KG1 (cell line): ENCODE measurements at places on chromosomes 1 and 21.
A peak's percentile ranks its signal among the peaks of the same experiment; 100 is the strongest.

DNA sequence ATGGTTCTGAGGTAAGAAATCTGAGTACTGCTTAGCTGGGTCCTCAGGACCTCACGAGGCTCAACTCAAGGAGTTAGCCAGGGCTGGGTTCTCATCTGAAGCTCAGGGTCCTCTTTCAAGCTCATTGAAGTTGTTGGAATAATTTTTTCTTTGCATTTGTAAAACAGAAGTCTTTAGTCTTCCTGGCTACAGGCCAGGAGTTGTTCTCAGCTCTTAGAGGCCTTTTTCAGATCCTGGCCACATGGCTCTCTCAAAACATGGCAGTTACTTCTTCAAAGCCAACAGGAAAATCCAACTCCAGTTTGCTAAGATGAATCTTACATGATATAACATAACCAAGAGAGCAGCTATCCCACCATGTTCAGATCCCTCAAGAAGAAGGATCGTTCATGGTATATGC is 92.3 kb upstream of the CHODL start:
- no peak for DNase-seq

- no peak for DNase-seq
Measured at GRCh38 chr1:57341721-57342120, 82.1 kb downstream of the DAB1 start.

GRCh38 chr1:108747171-108747850 is 837 bp downstream of the STXBP3 start:
- peak; percentile 8 for DNase-seq

DNA sequence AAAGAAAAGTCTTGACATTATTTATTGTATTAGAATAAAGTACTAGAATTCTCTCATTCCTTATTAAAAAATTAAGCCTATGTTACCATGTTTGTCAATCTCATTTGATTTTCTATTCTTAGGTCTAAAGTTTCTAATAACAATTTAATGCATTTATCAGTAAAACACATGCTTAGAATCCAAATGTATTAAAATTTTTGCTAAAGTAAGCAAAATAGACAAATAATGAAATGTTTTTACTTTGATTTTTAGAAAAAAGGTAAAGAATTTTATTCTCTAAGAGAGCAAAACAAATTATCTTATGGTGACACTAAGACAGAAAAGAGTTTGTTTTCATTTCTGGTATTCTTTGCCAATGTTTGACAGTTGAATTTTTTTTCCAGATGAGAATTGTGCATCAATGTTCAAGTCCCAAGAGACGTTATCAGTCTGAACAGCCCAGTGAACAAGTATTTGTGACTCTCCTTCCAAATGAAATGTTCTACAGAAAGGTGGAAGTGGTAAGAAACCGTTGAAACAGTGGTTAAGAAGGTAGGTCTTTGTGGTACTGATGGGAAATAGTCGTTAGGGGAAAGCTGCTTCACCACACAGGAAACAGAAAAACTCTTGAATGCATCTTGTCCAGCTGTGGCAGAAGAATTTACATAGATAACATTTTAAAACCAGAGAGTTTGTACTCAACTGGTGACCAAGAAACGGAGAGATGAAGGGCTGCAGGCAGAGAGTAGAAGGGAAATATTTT is 402.5 kb downstream of the PTPRC start:
- DNase-seq, result peak; percentile 83

DNA sequence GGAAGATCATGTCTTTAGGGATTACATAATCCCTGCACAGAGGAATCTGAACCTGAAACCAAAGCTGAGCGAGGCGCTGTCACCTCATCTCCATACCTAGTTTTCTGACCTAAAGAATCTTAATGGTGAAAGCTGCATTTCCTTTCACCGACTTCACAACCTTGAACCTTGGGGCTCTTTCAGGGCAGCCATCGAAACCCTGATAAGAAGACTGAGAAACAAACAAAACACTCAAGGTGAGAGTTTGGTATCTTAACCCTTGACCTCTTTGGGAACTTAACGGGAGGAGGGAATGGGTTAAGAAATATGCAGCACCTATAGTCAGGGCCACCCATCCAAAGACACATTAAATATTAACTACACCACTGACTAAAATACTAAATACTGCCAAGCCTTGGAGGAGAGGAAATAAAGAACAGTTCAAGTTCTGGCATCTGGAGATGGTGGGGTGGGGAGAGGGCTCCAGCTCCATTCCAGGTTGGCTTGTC is 2.0 kb downstream of the C1orf116 start:
- DNase-seq, result no peak

- no peak for DNase-seq
Measured at GRCh38 chr1:216925962-216926625, 202.9 kb upstream of the ESRRG start.

GRCh38 chr1:89547563-89548116 is 23.0 kb downstream of the LRRC8B start:
- DNase-seq, result no peak

GRCh38 chr1:162632217-162632666 is at the start of gene DDR2:
Gene DDR2 (plus strand): TSS chr1:162632464. CDS start chr1:162719064, 86,600 bp downstream.
- DNase-seq, result no peak

GRCh38 chr1:19656134-19656779 is 8.4 kb upstream of the HTR6 start:
- no peak for DNase-seq

- DNase-seq, result no peak
Measured at GRCh38 chr1:161791904-161792655, 26.0 kb downstream of the ATF6 start.

- DNase-seq, result no peak
Measured at GRCh38 chr21:19420565-19420964, 1017.0 kb upstream of the TMPRSS15 start.

GRCh38 chr1:243483071-243483771 is 227.4 kb downstream of the SDCCAG8 start:
- DNase-seq, result no peak

DNA sequence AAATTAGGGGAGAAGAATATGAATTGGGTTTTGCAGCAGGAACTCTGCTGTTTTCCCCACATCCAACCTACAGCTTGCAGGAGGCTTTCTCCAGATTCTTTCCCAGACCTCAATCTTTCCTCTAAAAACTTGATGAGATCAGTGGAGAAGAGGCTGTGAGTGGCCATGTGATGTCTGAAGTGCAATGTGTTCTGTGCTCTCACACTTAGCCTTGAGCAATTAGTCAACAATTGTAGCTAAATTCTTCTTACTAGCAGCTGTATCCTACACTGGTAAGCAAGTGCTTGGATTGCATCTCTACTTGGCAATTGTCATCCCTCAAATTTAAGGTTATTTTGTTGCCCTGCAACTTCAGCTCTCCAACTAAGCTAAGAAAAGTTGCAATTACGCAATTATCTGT is 807.3 kb upstream of the RGS18 start:
- DNase-seq, result no peak

DNA sequence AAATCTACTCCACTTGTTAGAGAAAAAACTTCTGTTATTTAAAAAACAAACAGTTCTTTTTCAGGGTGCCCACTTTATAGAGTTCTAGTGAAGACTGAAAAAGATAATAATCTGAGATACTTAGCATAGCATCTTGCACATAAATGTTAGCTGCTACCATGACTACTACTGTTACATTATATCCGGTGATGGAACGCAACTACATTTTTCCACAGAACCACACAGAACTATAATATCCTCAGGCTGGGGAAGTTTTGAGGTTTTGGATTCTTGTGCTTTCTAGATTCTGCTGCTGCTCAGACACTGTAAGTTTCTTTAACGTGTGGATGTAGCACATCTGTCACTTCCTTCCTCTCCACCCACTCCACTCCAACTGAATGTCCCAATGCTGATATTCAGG is 110.3 kb downstream of the PTPN14 start:
- DNase-seq, result no peak

GRCh38 chr21:41894922-41895557 is 15.9 kb upstream of the PRDM15 start:
- DNase-seq, result peak; percentile 25

DNA sequence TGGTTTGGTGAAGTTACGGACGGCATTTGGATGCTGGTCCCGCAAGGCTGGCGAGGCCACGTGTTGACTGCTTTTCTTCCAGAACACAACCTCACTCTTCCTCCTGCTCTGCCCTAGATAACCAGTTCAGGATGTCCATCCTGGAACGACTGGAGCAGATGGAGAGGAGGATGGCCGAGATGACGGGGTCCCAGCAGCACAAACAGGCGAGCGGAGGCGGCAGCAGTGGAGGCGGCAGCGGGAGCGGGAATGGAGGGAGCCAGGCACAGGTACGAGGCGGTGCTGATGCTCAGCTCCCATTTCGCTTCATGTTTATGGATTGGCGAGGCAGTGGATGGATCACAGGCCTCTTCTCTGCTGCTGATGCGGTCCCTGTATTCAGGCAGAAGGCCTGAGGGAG is 38.8 kb upstream of the VAMP3 start:
- DNase-seq, result no peak

GRCh38 chr1:198649968-198650338 is 11.1 kb downstream of the PTPRC start:
- DNase-seq, result no peak

DNA sequence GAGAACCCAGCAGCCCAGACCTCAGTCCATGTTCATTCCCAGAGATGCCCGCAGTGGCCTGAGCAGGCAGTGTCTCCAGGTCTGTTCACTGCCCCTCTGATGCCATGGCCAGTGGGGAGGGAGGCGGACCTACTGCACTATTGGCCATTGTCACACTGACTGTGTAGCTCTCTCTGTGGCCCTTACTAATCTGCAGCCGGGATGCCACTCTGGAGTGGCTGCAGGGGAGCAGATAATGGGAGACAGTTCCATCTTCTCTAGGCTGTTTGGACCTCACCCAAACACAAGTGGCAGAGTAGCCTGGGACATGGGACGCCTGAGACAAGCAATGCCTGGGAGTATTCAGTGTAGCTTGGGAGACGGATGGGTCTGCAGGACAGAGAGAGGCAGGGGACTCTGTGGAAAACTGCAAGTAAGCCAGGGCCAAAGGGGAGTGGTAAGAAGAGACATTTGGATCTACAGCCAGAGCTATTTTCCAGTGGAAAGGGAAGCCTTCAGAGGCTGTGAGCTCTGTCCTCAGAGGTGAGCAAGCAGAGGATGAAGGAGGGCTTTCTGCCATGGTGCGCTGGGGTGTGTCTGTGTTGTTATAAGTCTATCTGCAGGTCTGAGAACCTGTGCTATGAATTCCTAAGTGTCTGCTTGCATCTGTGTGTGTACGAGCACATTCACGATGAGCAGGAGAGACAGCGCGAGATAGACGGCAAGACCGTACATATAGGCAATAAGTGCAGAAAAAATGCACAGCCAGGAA is 26.7 kb downstream of the DMBX1 start:
- no peak for DNase-seq

- no peak for DNase-seq
Measured at GRCh38 chr1:88877382-88877825, 14.0 kb downstream of the GTF2B start.

DNA sequence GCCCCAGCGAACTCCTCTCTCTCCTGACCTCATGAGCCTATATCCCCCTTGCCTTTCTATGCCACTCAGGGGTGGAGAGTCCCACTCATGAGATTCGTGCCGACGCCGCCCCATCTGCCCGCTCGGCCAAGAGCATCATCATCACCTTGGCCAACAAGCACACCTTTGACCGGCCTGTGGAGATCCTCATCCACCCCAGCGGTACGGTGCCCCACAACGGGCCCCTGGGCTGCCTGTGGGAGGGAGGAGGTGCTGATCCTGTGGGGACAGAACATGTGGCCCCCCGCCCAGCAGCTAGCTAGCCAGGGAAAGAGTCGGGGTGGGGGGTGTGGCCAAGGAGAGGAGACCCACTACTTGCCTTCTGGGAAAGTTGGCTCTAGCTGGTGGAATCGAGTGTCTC is 27.8 kb downstream of the VWA5B1 start:
- DNase-seq, result no peak

DNA sequence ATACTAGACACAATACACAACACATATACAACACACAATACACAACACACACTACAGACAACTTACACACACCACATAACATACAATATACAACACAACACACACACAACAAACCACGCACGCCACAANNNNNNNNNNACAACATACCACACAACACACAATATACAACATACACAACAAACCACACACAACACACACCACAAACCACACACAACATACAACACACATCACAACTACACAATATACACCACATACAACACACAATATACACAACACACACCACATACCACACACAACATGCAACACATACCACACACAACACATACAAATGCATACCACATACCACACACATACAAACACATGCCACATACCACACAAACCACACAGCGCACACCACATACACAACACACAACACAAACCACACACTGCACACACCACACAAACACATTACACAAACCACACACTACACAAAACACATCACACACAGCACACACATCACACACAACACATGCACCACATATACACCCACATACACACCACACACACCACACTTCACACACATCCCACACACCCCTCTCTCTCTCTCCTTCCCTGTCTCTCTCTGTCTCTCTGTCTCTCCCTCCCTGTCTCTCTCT is 108.3 kb downstream of the ETS2 start:
- no peak for DNase-seq

- no peak for DNase-seq
Measured at GRCh38 chr1:17799642-17800041, 44.5 kb downstream of the ACTL8 start.

GRCh38 chr21:42411891-42412635 is 8.4 kb downstream of the UBASH3A start:
- DNase-seq, result no peak

GRCh38 chr1:151047925-151048644 is 534 bp downstream of the C1orf56 start:
- no peak for DNase-seq

DNA sequence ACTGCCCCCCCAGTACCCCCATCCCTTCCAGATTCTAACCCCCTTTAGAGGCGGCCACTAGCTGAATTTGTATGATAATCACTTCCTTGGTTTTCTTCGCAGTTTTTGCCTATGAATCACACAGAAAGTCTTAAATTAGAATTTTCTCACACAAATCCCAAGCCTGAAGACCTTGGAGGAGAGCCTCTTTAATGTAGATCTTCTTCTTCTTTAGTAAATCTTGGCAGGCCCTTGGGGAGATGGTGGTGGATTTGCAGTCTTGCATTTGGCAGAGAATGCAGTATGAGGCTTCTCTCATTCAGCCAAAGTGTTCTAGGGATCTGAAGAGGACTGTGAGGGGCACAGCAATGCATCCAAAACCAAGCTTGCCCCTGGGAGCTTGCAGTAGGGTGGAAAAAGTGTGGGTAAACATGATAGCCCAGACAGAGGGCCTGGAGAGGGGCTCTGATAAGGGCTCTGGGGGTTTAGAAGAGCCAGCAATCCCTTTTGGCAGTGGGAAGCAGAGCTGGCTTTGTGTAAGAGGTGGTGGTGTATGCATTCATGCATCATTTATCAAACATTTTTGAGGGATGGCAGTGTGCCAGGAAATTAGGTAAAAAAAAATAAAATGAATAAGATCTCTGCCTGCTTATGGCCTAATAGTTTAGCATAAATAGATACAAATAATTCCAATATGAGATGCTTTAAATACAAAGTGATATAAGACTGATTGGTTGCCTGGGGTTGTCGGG is 7.7 kb upstream of the CDC42 start:
- DNase-seq, result no peak

GRCh38 chr1:62184336-62184735 is 10.3 kb upstream of the L1TD1 start:
- no peak for DNase-seq
